ENCODE measurements at places on chromosomes 16 and 17. TPM values are rescaled to one million over a fixed set of nuclear protein-coding genes. Genes with fewer than 3 reads are reported as not detected.

Gene SLFN14
- 0.05 TPM for total RNA-seq

Gene TP53TG3F
- total RNA-seq, result not detected

Gene ADAD2
- not detected for total RNA-seq

Gene C17orf50
- total RNA-seq, result not detected

Gene HYDIN
- total RNA-seq, result 0.28 TPM

Gene SCGB1C2
- total RNA-seq, result not detected

Gene CA5A
- total RNA-seq, result 35.7 TPM

Gene UBALD2
- total RNA-seq, result 23.8 TPM

Gene TPPP3
- total RNA-seq, result 0.40 TPM

Gene MT1G
- 5,960 TPM for total RNA-seq

Gene ARHGAP44
- 0.86 TPM for total RNA-seq

Gene UBTF
- total RNA-seq, result 34.3 TPM

Gene BEAN1
- 0.38 TPM for total RNA-seq

Gene KCNJ18
- total RNA-seq, result not detected

Gene SPATA22
- total RNA-seq, result not detected

Gene MAPK7
- 7.7 TPM for total RNA-seq

Gene HELZ
- 31.7 TPM for total RNA-seq

Gene COX4I1
- total RNA-seq, result 302 TPM

Gene TRAF7
- total RNA-seq, result 44.2 TPM

Gene STAT5A
- 10.2 TPM for total RNA-seq

Gene CYTH1
- total RNA-seq, result 32.1 TPM

Gene MAP2K3
- 71.5 TPM for total RNA-seq

Gene DNAI2
- total RNA-seq, result not detected

Gene SMIM5
- 0.13 TPM for total RNA-seq

Gene STH
- not detected for total RNA-seq

Gene SHISA6
- not detected for total RNA-seq

Gene MYH13
- not detected for total RNA-seq

Gene MT1M
- 546 TPM for total RNA-seq

Gene TERF2IP
- 18.5 TPM for total RNA-seq

Gene PLD6
- 4.2 TPM for total RNA-seq

Gene CUEDC1
- 8.1 TPM for total RNA-seq

Gene IL32
- total RNA-seq, result 172 TPM

Gene GPR139
- not detected for total RNA-seq

Gene RHBDF2
- total RNA-seq, result 8.9 TPM

Gene TBC1D3
- not detected for total RNA-seq

Gene PYY
- total RNA-seq, result not detected

Gene GLP2R
- 0.68 TPM for total RNA-seq

Gene LRRC59
- 47.3 TPM for total RNA-seq

Gene GGT6
- 0.35 TPM for total RNA-seq
